ENCODE measurements at places on chromosomes 1 and 21. TPM values are rescaled to one million over a fixed set of nuclear protein-coding genes. Genes with fewer than 3 reads are reported as not detected.

Gene EXTL2
- 3.9 TPM for total RNA-seq

Gene UBXN10
- 2.5 TPM for total RNA-seq

Gene LDLRAD1
- not detected for total RNA-seq

Gene SPSB1
- 0.82 TPM for total RNA-seq

Gene TRPM2
- 25.2 TPM for total RNA-seq

Gene SLAMF1
- total RNA-seq = 3.5 TPM

Gene TMEM51
- not detected for total RNA-seq

Gene ZBTB21
- 113 TPM for total RNA-seq

Gene FNDC10
- 3.2 TPM for total RNA-seq

Gene IL22RA1
- total RNA-seq = not detected

DNA sequence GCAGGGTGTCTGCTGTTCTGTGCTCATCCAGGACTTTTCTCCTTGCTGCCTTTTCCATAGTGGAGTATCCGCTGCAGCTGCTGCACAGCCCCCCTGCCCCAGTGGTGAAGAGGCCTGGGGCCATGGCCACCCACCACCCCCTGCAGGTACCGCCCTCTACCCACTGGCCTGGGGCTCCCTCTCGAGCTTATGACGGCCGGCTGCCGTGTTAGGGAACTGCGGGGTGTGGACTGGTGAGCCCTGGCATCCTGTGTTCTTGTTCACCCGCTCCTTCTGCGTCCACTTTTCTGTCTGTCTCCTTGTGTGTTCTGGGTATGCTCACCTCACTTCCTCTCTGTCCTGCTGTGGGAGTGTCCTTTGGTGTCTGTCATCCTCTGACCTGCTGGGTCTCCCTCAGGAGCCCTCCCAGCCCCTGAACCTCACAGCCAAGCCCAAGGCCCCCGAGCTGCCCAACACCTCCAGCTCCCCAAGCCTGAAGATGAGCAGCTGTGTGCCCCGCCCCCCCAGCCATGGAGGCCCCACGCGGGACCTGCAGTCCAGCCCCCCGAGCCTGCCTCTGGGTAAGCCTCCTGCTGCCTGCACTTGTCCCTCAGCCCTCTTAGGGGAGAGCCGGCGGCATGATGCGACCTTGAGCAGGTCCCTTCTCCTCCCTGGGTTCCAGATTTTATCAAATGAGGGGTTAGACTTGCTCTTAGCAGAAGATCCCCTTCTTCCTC is 29.8 kb downstream of the ETNK2 start:
- no peak for DNase-seq

- DNase-seq = no peak
Measured at GRCh38 chr21:36917471-36918158, 48.9 kb downstream of the HLCS start.

GRCh38 chr1:12144236-12144635 is 22.6 kb upstream of the TNFRSF1B start:
- no peak for DNase-seq

- no peak for DNase-seq
Measured at GRCh38 chr21:31326522-31327242, 17.4 kb downstream of the TIAM1 start.

DNA sequence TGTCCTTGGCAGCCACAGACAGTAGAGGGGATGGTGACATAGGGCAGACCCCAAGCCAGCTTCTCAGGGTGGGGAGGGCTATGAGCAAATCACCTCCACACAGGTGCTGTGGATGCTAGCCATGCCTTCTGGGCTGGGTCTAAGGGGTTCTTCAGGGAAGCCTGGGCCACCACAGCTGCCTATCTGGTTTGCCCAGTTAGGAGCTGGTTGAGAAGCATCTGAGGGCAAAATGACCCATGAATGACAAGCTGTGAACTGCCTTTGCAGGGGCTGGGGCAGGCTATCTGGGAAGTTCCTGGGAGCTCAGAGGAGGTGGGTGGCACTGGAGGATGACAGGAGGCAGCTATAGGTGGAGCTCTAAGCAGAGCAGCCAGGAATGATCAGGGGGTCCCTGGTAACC is 10.1 kb upstream of the ARHGEF10L start:
- DNase-seq = no peak

- no peak for DNase-seq
Measured at GRCh38 chr1:207839083-207839413, 71.9 kb downstream of the CD34 start.

DNA sequence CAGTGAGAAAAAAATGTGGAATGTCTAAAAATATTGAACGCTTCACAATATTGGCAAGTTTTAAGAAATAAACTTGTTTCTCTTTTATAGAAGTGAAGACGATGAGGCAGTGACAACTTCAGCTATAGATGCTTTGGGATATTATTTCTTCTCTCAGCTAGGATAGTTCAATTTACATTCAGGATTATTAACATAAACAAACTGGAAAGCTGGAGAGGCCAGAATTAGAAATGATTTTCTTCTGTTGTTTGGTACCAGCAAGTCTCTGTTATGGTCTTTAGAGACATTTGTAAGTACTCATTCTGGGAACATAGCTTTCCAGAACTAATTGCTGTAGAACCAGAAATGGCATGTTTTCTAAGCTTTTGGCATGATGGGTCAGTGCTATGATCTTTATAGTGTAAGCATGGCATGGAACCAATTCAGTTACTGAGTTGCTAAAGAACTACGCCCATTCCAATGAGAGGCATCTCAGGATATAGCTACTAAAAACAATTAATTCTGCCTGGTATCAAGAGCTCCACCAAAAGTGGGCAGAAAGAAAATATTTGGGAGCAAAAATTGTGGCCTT is 599.5 kb upstream of the B3GALT2 start:
- no peak for DNase-seq

- DNase-seq = peak; percentile 84
Measured at GRCh38 chr1:155085504-155086127, 7.0 kb downstream of the EFNA3 start.

GRCh38 chr1:77797991-77798390 is 18.5 kb downstream of the MIGA1 start:
- DNase-seq = no peak

GRCh38 chr1:187476671-187477070 is 647.9 kb downstream of the PLA2G4A start:
- no peak for DNase-seq

GRCh38 chr1:43586136-43586731 is 55.6 kb downstream of the PTPRF start:
- no peak for DNase-seq

DNA sequence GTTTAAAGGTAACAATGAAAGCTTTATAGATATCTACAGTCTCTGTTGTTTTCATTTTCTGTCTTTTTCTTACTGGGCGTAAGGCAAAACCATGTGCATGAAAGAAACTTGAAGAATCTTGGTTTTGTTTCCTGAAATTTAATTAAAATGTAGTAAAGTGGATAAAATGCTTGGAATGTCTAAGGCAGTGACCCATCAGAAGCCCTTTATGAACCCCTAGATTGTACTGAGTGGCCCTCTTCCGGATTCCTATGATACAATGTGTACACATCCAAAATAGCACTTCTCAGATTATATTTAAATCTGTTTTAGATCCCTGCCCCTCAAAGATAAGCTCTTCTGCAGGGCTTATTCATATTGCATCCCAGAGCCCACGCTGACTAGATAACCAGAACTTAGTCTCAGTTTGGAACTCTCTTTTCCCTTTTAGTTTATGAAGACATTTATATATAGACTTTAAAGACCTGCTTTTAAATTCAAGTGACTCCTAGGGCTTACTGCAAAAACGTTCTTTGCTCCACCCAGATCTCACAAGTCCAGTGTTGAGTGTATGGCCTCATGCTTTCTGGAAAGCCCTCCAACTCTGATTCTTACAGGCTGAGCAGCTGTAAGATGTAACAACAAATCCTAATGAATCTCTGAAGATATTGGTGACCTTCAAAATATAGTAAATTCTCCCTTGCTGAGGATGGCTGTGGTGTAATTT is 142.9 kb downstream of the LRRC7 start:
- DNase-seq = no peak

- DNase-seq = no peak
Measured at GRCh38 chr21:31255896-31256295, 88.2 kb downstream of the TIAM1 start.

DNA sequence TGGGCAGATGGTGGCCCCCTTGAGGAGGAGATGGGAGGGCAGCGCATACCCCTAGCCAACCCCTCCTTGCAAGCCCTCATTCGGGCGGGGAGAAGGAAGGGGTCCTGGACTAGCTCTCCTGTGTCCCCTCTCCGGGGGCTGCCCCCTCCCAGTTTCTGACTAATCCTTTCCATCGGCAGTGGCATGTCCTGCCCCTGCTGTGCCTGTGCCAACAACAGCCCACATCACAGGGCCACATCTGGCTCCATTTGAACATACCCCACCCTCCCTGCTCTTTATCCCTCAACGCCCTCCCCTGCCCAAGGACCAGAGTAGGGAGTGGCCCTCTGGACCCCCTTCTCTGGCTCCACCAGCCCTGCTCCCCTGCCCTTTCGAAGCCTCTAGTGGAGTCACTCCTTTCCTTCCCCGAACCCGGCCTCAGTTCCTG is 11.0 kb upstream of the LMNA start:
- peak; percentile 63 for DNase-seq

- DNase-seq = no peak
Measured at GRCh38 chr1:197619008-197619640, 156.2 kb downstream of the DENND1B start.

GRCh38 chr1:31101147-31101502 is 35.6 kb upstream of the PUM1 start:
- DNase-seq = no peak

DNA sequence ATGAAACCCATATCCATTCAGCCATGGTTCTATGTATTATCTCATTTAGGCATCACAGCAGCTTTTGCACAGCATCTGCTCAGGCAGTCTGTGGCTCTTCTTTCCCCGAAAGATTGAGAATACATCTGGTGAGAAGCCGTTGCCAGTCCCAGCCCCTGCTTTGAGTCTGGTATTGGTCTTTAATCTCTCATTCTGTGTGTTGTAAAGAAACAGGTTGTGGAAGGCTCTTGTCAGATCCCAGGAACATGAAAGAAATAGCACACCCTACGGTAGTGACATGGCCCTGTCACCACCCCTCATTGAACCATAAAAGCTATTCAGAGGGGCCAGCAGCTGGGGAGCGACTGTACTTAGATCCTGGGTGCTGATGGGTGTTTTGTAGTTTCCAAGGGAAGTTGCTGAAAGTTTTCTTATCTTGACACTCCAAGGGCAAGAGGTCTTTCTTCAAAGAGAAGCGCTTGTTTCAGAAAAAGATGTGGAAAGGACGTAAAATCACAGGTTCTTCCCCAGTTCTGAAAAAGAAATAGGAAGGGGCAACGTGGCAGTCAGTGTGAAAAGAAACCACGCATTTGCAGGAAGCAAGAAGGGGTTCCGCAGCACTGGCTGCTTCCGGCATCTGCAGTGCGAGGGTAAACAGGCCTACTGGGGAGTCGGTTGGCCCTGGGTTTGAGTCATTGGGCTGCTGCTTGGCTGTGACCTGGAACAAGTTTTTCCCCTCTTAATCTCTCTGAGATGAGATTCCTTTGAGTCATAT is 145.0 kb downstream of the DHRS3 start:
- peak; percentile 74 for DNase-seq

- DNase-seq = no peak
Measured at GRCh38 chr1:40264354-40264781, 6.3 kb downstream of the ZMPSTE24 start.

DNA sequence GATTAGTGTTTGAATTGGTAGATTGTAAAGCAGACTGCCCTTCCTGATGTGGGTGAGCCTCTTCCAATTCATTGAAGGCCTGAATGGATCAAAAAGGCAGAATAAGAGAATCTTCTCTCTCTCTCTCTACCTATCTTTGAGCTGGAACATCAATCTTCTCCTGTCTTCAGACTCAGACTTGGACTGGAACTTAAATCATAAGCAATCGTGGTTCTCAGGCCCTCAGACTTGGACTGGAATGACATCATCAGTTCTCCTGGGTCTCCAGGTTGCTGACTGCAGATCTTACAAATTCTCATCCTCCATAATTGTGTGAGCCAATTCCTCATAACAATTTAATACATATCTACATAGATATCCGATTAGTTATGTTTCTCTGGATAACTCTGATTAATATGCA is 66.8 kb downstream of the IER5 start:
- no peak for DNase-seq

DNA sequence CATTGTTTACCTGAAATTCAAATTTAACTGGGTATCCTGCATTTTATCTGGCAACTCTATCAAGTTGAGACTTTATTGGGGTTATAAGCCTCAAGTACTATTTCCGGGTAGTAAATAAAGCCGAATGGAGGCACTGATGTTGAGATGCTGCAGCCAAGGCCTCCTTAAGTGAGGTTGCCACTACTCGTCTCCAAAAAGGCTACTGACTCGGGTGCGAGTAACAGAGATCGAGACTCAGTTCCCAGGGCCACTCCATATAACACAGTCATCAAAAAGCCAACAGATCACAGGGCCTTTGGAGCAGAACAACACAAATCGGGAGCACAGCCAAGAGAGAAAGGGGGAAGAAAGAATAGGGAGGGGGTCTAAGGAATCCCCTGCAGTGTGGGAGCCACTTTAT is 524 bp downstream of the COPA start:
- DNase-seq = peak; percentile 48

DNA sequence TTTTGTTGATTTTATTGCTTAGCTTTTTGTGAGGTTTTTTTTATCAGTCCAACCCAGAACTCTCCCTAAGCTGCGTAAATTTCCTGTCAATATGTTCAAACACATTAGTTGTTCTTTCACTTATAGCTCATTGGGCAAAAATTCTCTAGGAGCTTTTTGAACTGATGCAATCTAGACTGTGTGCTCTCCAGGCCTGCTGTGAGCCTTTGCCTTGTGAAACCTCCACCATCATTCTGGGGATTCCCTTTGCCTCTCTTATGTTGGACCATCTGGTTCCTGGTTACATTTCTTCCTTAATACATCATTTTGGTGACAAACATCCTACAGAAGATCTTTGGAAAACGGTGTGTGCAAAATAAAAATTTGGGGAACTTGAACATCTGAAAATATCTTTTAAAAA is 247.2 kb downstream of the LRRC7 start:
- DNase-seq = no peak

- DNase-seq = no peak
Measured at GRCh38 chr1:189939967-189940366, 537.7 kb downstream of the BRINP3 start.

DNA sequence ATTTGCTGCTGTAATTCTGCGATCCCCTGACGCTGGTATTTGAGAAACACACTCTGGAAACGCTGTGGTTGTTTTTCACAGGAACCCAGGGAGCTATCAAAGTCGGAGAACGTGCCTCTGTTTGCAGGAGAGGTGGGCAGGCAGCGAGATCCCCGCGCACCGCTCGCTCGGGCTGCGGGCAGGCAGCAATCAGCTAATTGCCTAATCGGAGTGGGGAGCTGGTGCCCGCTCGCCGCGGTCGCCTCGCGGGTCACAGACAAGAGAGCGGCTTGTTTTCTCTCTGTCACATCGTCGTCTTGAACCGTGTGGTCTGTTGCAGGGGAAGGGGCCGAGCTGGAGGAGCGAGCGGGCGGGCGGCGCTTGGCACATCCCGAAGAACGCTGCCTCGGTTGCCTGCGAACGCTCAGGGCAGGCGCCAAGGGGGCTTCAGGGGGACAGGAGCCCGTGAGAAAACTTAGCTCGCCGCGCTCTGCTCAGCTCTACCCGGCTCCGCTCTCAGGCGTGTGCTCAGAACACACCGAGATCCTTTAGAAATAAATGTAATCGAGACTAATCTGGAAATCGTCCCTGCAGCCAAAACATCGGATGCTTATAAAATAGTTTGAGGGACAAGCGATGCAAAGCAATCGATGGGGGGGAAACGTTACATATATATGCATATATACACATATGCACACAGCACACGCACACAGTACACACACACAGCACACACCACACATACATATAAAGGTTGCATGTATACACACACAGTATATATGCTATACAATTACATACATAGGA is 93.6 kb upstream of the SMYD2 start:
- DNase-seq = no peak

Measured in natural killer cell (primary cell).